ENCODE measurements at places on chromosomes 5 and 9. TPM values are rescaled to one million over a fixed set of nuclear protein-coding genes. Genes with fewer than 3 reads are reported as not detected.

- no peak for DNase-seq
Measured at GRCh38 chr9:129336601-129337331, 158.7 kb upstream of the IER5L start.

GRCh38 chr5:153490118-153491037, at the start of gene GRIA1:
Gene GRIA1 (plus strand): TSS chr5:153490670.
- no peak for DNase-seq

GRCh38 chr5:149826574-149826973, 96.5 kb downstream of the PPARGC1B start:
- no peak for DNase-seq

- DNase-seq, result no peak
Measured at GRCh38 chr5:17732351-17732923, 98.2 kb downstream of the TAF11L14 start.

- no peak for DNase-seq
Measured at GRCh38 chr5:158899211-158899610, 200.5 kb downstream of the EBF1 start.

GRCh38 chr9:93577975-93578682, 1.7 kb downstream of the PHF2 start:
- no peak for DNase-seq

- no peak for DNase-seq
Measured at GRCh38 chr5:122533825-122534224, 221.8 kb downstream of the SNCAIP start.

Gene LMBRD2
- total RNA-seq, result 1.1 TPM

Gene SLCO6A1
- 0.69 TPM for total RNA-seq
